Kidney (tissue), 22 donors: ENCODE measurements at places on chromosomes 7 and 10.
A peak's percentile ranks its signal among the peaks of the same experiment; 100 is the strongest.

DNA sequence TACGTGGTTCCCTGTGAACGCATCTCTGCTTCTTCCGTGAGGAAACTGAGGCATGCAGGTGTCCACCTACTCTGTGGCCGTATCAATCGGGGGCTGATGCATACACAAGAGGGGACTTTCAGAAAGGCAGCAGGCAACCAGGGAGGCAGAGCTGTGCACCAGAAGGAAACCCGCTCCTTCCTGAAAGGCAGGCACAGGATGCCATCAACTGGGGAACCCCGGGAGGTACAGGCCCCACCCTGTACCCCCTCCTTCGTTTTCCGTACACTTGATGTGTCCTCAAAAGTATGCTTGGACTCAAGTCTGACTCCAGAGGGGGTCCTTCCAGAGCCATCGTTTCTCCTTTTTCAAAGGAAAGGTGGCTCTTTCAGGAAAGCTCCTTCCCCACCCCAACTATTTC, 59.5 kb downstream of the ASB13 start:
- no peak for DNase-seq
- H3K27me3 ChIP-seq, result no peaks in the 10 kb centered on the region
- peaks cover 9% of the 10 kb centered on the region for H3K4me1 ChIP-seq

- no peaks in the 10 kb centered on the region for H3K36me3 ChIP-seq
- peaks cover 9% of the 10 kb centered on the region for H3K4me1 ChIP-seq
- no peak overlapping the region for H3K4me3 ChIP-seq
- no peak for DNase-seq
- peak overlapping the region; percentile 76 for H3K27ac ChIP-seq
Measured at GRCh38 chr7:151684408-151685175, 164.9 kb upstream of the RHEB start.

DNA sequence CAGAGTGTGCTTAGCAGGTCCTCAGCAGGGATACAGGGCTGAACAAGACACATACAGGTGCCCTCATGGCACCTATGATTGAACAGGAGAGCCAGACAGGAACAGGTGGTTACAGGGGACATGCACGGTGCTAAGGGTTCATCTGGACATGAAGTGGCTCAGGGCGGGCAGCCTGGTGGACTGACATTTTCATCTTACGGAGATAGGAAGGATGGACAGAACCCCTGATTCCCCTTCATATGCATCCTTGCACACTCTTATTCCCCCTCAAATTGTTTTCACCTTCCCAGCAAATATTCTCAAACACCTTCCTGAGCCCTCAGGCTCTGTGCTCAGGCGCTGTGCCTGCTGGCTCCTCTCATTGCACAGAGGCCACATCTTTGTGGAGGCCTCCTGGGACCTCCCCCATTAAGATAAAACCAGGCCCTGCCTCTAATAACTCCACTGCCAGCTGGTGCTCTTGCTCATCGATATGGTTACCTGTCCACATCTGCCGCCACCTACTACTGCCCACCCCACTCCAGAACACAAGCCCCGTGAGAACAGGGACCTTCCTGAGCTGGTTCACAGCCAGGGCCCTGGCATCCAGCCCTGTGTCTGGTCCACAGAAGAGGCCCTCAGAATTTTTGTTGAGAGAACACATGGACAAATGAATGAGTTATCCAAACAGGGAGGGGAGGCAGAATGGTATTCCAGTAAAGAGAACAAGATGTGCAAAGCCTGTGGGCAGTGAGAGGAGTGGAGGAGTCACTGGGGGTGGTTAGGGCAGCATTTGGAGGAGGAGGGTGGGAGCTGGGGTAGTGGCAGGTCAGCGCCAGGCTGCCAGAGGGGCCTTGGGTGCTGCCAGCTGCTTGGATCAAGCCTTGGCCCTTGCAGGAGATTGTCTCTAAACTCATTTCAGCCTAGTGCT, 68.9 kb upstream of the AQP1 start:
- H3K27ac ChIP-seq, result no peak overlapping the region
- no peak for DNase-seq
- peaks cover 7% of the 10 kb centered on the region for H3K36me3 ChIP-seq
- H3K4me1 ChIP-seq, result peaks cover 6% of the 10 kb centered on the region
- H3K27me3 ChIP-seq, result no peaks in the 10 kb centered on the region
- no peak overlapping the region for H3K4me3 ChIP-seq

DNA sequence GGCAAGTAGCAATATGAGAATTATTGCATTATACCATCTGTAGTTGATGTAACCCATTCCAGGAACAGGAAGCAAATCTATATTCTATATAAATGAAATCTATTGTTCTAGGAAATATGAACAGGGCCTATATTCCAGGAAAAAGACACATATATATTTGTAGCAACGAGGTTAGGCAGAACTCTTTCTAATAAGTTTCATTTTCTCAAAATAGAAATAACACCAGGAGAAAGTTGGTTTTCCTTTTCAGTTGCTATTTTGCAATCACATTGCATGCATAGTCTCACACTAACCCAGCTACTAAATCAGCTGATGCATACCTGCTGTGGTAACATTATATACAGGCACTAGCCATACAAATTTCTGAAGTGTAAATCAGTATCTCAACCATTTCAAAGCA, 6.2 kb upstream of the IFIT2 start:
- peak overlapping the region; percentile 53 for H3K27ac ChIP-seq
- H3K4me1 ChIP-seq, result peaks cover 4% of the 10 kb centered on the region
- H3K27me3 ChIP-seq, result no peaks in the 10 kb centered on the region
- no peak overlapping the region for H3K4me3 ChIP-seq

- no peaks in the 10 kb centered on the region for H3K36me3 ChIP-seq
- no peak for DNase-seq
- H3K27ac ChIP-seq, result no peak overlapping the region
Measured at GRCh38 chr7:155167706-155168365, 97.7 kb downstream of the HTR5A start.

DNA sequence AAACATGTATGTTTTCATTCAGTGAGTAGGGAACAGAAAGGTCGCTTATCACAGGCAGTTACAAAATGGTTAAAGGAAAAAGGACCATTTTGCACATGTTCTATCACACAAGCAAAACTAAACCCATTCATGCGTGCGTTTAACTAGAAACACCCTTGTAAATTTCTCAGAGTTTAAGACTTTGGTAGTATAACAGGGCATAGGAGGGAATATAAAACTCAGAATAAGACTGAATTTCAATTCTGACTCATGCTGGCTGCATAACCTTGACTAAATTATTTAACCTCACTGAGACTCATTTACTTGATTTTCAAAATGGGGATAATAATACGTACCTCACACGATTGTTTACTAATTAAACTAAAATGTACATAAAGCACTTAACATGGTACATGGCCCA, 243.8 kb upstream of the PTN start:
- H3K27me3 ChIP-seq, result no peaks in the 10 kb centered on the region
- H3K27ac ChIP-seq, result no peak overlapping the region
- no peaks in the 10 kb centered on the region for H3K36me3 ChIP-seq
- DNase-seq, result no peak
- no peak overlapping the region for H3K4me3 ChIP-seq
- H3K4me1 ChIP-seq, result no peaks in the 10 kb centered on the region

DNA sequence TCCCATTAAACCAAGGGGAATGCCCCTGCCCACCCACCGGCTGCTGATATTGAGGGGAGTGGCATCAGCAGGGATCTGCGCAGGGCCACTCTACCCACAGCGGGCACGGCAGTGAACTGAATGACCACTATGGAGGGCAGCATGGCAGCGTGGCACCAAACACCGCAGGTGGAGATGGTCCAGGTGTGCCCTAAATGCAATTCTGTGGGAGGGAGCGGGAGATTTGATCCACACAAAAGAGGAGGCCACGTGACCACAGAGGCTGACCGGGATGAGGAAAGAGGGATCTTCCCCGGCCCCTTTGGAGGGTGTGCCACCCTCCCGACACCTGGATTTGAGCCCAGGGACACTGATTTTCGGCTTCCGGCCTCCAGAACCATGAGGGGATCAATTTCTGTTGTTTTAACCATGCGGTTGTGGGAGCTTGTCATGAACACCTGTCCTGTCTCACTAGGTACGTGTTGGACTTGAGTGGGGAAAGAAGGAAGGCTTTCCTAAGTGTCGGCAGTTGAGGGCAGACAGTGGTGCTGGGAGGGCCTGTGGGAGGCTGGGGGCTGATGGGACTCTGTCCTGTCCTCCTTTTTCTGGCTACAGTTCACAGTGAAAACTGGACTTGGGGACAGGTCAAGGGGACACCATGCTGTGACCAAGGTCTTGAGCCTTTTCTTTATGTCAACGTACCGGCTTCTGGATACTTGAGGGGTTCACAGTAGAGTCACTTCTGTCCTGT, 66.1 kb downstream of the CFAP46 start:
- no peak overlapping the region for H3K4me3 ChIP-seq
- no peaks in the 10 kb centered on the region for H3K36me3 ChIP-seq
- no peaks in the 10 kb centered on the region for H3K27me3 ChIP-seq
- H3K27ac ChIP-seq, result no peak overlapping the region
- peak; percentile 5 for DNase-seq
- H3K4me1 ChIP-seq, result peaks cover 2% of the 10 kb centered on the region

- H3K27ac ChIP-seq, result peak overlapping the region; percentile 98
- peak overlapping the region; percentile 94 for H3K4me3 ChIP-seq
- DNase-seq, result peak; percentile 75
- H3K36me3 ChIP-seq, result no peaks in the 10 kb centered on the region
Measured at GRCh38 chr10:61902445-61903220, 1.1 kb downstream of the ARID5B start.

- H3K4me1 ChIP-seq, result peaks cover 67% of the 10 kb centered on the region
- H3K27ac ChIP-seq, result no peak overlapping the region
- no peaks in the 10 kb centered on the region for H3K27me3 ChIP-seq
- DNase-seq, result no peak
Measured at GRCh38 chr7:44636926-44637325, 30.5 kb downstream of the OGDH start.

DNA sequence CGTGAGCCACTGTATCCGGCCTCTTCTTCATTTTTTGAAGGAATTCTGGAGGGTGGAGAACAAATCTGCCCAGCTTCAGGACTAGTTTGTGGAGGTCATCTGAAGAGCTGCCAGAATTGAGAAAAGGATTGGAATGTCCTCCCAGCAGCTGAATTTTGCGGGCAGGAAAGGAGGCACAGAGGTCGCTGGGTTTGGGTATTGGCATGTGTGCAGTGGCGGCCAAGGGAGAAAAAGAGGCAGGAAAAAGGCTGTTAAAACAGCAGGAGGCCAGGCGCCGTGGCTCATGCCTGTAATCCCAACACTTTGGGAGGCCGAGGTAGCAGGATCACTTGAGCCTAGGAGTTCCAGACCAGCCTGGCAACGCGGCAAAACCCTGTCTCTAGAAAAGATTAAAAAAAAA, 80.4 kb downstream of the HIP1 start:
- no peak for DNase-seq
- H3K4me3 ChIP-seq, result no peak overlapping the region
- H3K36me3 ChIP-seq, result no peaks in the 10 kb centered on the region
- no peaks in the 10 kb centered on the region for H3K4me1 ChIP-seq
- no peaks in the 10 kb centered on the region for H3K27me3 ChIP-seq
